Osteoblast (primary cell): ENCODE measurements at places on chromosomes 5 and 9. TPM values are rescaled to one million over a fixed set of nuclear protein-coding genes. Genes with fewer than 3 reads are reported as not detected.

MEIKIN gene
- not detected in 2 replicates for total RNA-seq

NEUROG1 gene
- not detected in 2 replicates for total RNA-seq

GRCh38 chr9:2502760-2503159, 118.8 kb upstream of the VLDLR start:
- H3K27ac ChIP-seq: no peak overlapping the region
- H3K4me3 ChIP-seq: no peak overlapping the region
- H3K4me1 ChIP-seq: no peaks in the 10 kb centered on the region
- DNase-seq: no peak

- no peaks in the 10 kb centered on the region for H3K36me3 ChIP-seq
- H3K4me3 ChIP-seq: no peak overlapping the region
- no peaks in the 10 kb centered on the region for H3K27me3 ChIP-seq
- DNase-seq: no peak
- H3K27ac ChIP-seq: no peak overlapping the region
- no peaks in the 10 kb centered on the region for H3K4me1 ChIP-seq
These were observed 341.2 kb downstream of the TRIM32 start for GRCh38 chr9:117028103-117028858.

ST6GALNAC6 gene
- total RNA-seq: 52.7 and 53.2 TPM in 2 replicates

GRCh38 chr9:127566351-127567001, 45.6 kb upstream of the STXBP1 start:
- H3K36me3 ChIP-seq: peaks cover 27% of the 10 kb centered on the region
- H3K4me1 ChIP-seq: peaks cover 64% of the 10 kb centered on the region
- H3K27ac ChIP-seq: peak overlapping the region; percentile 85
- DNase-seq: peak; percentile 80

SLC27A6 gene
- total RNA-seq: not detected in 2 replicates

- no peak overlapping the region for H3K27ac ChIP-seq
- H3K27me3 ChIP-seq: no peaks in the 10 kb centered on the region
- DNase-seq: peak; percentile 71
- peaks cover 39% of the 10 kb centered on the region for H3K4me1 ChIP-seq
These were observed 1.3 kb downstream of the SH3RF2 start for GRCh38 chr5:145937432-145938250.

DNA sequence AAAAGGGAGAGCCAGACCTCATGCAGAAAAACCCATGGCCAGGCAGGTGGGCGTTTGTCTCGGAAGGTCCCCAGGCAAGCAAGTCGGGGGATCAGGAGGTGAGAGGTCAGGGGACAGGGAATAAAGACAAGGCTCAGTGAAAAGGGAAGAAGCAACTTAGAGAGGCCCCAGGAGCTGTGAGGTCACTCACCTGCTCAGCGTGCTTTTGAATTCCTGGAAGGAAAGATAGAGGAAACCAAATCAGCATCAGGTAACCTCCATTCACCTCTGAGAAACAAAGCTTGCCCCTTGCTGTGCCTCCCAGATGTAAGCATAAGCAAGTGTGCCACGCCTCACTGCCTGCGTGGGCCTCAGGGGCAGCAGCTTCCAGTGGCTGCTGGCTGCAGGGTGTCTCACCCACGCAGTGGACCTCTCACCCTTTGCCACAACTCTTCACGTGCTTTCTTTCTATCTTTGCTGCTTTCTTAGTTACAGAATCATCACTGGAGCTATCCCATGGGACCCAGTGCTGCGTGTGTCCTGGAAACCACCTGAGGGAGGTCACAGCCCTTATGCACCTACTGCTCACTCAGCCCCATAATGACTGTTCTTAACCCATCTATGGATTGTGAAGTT, 6.0 kb downstream of the TRIM7 start:
- H3K27ac ChIP-seq: no peak overlapping the region
- H3K4me3 ChIP-seq: no peak overlapping the region
- no peaks in the 10 kb centered on the region for H3K4me1 ChIP-seq
- DNase-seq: peak; percentile 75
- no peaks in the 10 kb centered on the region for H3K36me3 ChIP-seq

CD274 gene
- total RNA-seq: 0.72 and 1.5 TPM in 2 replicates

NUDT2 gene
- 15.2 and 18.3 TPM in 2 replicates for total RNA-seq
